ENCODE measurements at places on chromosomes 2 and 18.
A peak's percentile ranks its signal among the peaks of the same experiment; 100 is the strongest.

- no peak for DNase-seq
Observed at GRCh38 chr18:58698701-58699193, 27.5 kb downstream of the MALT1 start.

DNA sequence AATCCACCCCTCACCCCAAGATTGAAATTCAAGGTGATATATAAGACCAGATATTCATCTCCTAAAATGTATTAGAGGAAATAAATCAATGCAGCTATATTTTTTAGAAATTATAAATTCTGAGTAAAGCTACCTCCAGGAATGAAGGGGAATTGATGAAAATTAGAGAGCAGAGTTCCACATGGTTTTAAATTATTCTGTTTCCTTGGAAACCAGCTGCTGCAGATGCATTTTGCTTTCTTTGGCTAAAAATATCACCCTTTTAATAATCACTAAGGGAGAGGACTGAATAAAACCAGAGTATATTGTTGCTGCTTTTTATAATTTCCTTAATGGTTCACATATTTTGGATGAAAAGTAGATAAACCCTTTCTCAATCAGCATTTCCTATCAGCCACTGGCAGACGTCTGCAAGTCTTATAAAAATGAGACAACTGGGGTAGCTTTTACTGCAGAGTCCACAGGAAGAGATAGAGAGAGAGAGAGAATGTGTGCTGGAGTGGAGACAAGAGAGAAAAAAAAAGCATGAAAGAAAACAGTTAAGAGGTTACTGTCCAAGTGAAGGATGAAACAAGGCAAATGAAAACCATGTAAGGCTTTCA is 2.0 kb downstream of the CSRNP3 start:
- DNase-seq, result no peak

- no peak for DNase-seq
Observed at GRCh38 chr2:197613509-197613987, 61.8 kb downstream of the RFTN2 start.

- no peak for DNase-seq
Observed at GRCh38 chr18:35268821-35269220, 21.2 kb downstream of the ZSCAN30 start.

DNA sequence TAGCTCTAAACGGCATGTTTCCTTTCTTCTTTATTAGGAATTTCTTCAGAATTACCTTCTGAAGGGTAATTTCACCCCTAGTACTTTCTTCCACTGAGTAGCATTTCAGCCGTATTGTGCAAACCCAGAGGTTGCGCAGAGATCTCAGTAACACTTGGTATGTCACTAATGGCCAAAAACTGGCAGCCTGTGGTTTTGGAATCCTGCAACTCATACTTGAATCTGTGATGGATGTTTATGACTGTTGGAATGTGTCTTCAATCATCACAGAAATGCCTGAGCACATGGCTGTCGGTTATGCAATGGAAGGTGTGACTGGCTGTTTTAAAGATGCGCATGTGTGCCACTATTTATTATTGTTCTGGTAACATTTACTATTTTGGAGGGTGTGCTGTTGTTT is 100.0 kb downstream of the COLEC12 start:
- DNase-seq, result no peak

- DNase-seq, result no peak
Observed at GRCh38 chr2:139730197-139730596, 950.0 kb upstream of the NXPH2 start.

GRCh38 chr2:65918760-65919187 is 486.4 kb upstream of the SPRED2 start:
- no peak for DNase-seq

DNA sequence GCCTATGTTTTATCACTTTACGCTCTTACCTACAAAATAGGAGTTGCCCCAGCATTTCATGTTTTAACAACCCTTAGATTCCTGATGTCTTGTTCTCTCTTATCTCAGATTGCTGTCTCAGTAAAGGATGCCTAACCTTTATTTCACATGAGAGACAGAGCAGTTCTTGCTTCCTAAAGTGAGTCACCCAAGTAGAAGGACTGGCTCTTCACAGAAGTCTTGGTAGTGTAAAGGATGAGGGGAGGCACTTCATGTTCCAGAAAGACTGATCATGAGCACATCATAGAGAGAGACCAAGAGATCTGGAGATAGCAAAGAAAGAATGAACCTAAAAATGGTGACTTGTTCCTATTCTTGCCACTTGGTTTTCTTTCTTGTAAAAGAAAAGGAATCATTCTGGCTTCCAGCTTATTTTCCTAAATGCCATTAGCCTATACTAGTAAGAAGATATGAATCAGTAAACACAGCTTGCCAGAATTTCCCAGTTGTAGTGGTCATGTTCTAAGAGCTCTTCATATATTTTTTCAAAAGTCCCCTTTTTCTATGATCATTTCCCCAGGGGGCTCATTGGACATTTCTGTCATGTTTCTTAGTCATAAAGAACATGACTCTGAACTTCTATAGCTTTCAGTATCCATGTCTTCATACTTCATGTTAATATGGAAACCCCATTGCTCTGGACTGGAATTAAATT is 54.9 kb downstream of the MAPRE2 start:
- DNase-seq, result no peak

DNA sequence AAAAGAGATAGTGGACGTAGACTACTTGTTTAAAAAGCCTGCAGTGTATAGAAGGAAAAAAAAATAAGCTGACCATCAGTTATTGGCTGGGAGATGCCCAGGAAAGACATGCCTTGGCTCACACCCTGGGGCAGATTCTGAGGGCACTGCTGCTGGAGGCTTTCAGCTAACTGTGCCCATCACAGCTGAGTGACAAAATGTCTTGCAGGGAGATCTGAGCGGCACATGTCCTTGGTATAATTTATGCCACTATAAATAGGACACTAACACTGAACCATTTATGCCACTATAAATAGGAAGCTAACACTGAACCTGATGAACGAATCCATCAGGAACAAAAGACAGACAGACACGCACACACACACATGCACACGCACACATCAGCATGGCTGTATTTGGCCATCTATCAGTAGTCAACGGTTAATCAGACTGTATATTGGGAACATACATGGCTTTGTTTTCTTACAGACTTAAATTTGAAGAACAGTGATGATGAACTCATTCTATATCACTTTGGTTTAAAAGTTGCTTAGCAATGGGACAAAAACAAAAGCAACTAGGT is 68.2 kb upstream of the NOSTRIN start:
- no peak for DNase-seq

- DNase-seq, result no peak
Observed at GRCh38 chr2:142938240-142938639, 60.8 kb downstream of the KYNU start.

DNA sequence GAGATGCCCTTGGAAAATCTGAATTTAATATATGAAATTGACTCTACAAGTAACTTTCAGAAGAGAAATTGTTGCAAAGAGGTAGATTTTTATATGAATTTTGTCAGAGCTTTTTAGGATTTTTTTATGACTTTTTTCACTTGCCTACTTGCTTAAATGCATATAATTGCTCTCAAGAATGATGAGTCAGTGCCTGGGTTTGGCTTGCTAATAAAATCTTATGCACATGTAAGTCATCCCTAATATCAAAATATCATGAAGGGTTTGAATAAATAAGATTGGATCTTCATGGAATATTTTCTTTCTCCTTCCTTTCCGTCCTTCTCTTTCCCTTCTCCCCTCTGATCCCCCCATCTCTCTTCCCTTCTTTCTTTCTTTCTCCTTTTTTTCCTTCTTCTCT is 354.1 kb downstream of the TXNL1 start:
- DNase-seq, result no peak

- DNase-seq, result no peak
Observed at GRCh38 chr18:48844271-48844670, 106.5 kb downstream of the SMAD7 start.

DNA sequence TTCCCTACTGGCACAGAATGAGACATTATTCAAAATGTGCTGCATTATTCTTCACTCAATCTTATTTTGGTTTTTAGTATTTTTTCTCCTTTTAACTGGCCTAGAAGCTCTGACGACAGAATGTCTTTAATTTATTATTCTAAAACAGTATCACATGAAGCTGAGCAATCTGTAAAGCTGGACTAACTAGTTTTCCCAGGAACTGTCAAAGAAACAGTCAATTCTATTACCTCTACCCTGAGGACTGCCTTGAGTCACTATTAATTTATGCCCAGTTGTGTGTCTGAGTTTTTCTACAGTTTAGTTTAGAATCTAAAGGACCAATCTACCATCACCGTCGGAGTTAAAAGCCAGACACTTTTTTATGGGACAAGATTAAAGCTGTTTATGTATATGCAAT is 31.6 kb downstream of the MBD2 start:
- DNase-seq, result no peak

DNA sequence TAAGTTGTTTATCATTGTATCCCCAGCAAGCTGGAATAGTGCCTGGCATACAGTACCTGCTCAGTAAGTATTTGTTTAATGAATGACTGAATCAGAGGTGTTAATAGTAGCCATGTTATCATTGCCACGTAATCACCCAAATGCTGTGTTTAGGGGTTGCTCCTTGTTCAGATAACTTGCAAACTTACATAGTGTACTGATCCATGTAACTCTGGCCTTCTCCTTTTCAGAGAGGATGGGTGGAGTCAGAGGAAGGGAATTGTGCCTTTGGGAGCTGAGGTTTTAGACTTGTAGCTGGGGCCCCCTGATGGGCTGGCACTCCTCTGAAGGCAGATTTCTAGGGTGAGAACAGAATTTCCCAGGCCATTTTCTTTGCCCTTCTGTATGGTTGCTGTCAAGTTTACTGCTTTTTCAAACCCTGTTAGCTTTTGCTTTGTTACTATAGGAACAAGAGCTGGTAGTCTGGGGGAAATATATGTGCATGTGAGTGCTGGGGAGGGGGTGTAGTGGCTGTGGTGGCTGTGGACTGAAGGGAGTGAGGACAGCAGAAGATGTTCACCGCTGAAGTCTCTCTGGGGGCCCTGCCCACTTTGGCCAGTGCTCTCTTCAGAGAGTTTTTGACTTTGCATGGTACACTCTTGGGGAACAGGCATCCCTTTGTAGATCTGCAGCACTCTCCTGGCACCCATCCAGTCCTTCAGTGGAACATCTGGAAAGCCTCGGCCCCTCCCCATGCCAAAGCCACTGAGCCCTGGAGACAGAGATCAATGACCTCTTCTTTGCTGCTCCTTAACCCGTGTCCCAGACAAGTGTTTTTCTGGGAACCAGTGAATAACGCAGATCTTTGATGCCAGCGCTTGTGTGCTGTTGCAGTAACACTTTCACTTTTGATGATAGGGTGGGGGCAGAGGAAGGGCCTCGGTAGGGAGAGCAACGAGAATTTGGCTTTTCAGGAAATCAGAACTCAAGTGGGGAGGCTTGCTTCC is 209.0 kb downstream of the PRKCE start:
- DNase-seq, result no peak

GRCh38 chr2:224556381-224556780 is 28.8 kb downstream of the CUL3 start:
- DNase-seq, result no peak

GRCh38 chr2:119428488-119429224 is 3.0 kb upstream of the TMEM37 start:
- DNase-seq, result no peak

- DNase-seq, result peak; percentile 40
Observed at GRCh38 chr2:174263997-174264396, 15.7 kb upstream of the OLA1 start.

GRCh38 chr2:28470759-28471158 is 25.1 kb upstream of the PLB1 start:
- DNase-seq, result no peak

DNA sequence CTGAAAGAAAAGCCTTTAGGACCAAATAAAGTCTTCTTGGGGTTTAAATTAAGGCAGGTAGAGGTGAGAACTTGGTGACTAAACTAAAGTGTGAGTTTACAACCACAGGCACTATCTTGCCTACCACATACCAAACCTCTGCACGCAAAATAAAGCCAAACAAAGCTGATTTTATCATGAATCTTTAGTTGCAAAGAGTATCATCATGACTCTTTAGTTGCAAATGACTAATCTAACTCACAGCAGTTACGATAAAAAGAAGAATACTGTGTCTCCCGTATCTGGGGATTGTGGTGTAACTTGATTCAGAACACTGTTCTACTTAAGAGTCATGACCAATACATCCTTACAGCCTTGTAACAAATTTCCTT is 11.2 kb downstream of the CFAP210 start:
- no peak for DNase-seq

DNA sequence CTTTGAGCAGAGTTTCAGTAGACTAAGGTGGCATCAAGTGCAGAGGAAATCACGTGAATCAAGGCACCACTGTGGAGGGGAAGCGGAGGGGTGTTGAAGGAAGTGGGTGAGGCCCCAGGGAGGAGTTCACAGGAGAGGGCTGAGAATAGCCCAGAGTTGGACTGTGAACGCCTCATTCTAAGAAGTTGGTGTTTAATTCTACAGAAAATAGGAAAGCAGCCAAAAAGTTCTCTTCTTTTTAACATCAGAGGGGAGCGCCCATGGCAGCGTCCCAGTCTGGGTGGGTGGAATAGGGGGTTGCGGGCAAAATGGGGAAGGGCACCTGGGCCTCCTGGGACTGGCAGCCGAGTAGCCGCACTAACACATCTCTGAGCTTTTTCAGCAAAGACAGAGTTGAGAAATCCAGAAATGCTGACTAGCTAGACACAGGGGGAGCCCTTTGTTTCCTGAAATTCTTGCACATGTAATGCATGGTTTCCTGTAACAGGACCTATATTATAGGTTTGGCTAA is 97.0 kb downstream of the NEB start:
- DNase-seq, result no peak

Measured in H54 (cell line).